G401 (cell line): ENCODE measurements at places on chromosomes 7 and 10. TPM values are rescaled to one million over a fixed set of nuclear protein-coding genes. Genes with fewer than 3 reads are reported as not detected.

DNA sequence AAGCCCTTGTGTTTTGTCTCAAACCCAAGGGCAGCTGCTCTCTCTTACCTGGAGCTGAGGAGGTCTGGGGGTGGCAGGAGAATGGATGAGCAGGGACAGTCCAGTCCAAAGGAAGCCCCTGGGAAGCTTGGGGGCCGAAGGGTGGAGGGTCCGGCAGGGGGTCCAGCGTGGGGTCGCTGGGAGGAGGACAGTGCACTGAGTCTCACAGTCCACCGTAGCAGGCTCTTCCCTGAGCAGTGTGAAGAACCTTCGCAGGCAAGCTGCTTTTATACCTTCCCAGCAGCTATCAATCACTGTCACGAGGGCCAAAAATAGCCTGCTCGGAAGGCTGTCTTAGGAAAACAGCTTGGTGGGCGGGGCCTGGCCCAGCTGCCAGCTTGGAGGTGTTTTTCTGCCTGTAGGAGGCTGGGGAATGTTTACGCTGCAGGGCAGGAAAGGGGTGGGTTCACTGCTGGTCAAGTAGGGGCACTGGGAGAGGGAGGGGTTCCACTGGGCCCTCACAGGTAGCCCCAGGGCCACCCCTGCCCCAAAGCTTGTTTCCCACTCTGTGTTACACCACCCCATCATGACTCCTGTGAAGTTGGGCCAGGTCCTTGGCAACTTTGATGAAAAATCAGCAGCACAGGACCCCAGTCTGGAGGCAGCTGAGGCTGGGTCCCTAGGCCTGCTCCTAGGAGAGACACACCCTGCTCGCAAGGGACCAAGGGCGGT lies at the start of gene DEPP1:
Gene DEPP1 (minus strand): TSS at position 240 of the 711 bp plus-strand sequence. CDS start 779 bp downstream, outside the sequence.
- DNase-seq = peak; percentile 99

DNA sequence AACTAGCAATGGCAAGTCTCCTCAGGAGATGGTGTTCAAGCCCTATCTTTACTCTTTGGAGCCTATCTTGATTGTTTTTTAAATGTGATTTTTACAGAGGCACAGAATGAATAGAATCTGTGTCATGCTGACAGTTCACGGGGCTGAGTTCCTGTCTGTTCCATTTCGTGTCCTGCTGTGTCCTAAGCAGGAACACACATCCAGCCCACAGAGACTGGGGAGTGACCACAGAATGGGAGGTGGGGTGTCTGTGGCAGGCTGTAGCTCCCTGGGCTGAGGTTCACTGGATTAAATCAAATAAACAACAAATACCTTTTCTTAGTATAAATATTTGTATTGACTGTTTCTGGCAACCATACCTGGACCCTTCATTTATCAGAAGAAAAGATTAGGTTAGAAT lies 73.4 kb upstream of the CARD11 start:
- DNase-seq = no peak

DNA sequence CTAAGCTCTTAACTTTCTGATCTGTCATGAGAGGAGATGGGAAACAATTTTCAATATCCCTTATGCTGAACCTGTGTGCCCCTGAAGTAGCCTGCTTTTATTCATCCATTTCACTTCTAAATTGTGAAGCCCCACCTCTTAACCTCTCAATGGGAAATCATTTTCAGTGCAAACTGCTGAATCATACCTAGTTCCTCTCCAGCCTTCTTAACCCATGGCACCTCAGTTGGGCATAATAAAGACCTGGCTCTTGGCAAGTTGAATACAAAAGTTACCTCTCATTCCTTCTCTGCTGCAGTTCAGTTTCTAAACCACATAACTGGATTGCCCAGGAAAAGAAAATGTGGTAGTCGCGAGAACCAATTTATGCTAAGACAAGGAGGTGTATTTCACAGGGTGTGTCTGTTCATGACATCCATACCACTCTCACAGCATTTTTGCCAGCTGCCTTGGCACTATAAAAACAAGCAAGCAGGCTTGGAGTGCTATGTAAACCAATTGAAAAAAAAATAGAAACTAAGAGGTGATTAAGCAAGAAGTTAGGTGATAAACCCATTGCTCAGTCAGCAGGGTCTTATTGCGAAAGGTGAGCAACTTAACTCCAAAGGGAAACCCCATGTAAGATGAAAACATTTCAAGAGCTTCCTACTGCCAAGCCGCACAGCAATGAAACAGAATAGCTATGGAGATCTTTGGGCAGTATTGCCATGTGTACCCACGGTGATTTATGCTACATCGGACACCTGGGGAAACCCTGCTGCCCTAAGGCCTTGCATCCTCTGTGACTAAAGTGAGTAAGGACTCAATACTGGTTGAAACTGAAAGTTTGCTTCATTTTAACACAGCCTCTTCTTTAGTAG lies 57.0 kb upstream of the DKK1 start:
- DNase-seq = no peak

- DNase-seq = peak; percentile 95
Observed at GRCh38 chr7:5425507-5426225, 2.0 kb upstream of the TNRC18 start.

- no peak for DNase-seq
Observed at GRCh38 chr10:20265146-20265545, 448.9 kb downstream of the PLXDC2 start.

Gene EGR2
- total RNA-seq = not detected in 2 replicates

DNA sequence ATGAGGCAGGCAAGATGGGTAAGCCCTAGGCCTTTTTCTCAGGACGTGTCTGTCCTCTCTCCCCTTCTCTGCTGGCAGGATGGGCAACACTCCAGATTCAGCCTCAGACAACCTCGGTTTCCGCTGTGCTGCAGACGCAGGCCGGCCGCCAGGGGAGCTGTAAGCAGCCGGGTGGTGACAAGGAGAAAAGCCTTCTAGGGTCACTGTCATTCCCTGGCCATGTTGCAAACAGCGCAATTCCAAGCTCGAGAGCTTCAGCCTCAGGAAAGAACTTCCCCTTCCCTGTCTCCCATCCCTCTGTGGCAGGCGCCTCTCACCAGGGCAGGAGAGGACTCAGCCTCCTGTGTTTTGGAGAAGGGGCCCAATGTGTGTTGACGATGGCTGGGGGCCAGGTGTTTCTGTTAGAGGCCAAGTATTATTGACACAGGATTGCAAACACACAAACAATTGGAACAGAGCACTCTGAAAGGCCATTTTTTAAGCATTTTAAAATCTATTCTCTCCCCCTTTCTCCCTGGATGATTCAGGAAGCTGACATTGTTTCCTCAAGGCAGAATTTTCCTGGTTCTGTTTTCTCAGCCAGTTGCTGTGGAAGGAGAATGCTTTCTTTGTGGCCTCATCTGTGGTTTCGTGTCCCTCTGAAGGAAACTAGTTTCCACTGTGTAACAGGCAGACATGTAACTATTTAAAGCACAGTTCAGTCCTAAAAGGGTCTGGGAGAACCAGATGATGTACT lies 13.1 kb downstream of the PHKG1 start:
- peak; percentile 93 for DNase-seq

DNA sequence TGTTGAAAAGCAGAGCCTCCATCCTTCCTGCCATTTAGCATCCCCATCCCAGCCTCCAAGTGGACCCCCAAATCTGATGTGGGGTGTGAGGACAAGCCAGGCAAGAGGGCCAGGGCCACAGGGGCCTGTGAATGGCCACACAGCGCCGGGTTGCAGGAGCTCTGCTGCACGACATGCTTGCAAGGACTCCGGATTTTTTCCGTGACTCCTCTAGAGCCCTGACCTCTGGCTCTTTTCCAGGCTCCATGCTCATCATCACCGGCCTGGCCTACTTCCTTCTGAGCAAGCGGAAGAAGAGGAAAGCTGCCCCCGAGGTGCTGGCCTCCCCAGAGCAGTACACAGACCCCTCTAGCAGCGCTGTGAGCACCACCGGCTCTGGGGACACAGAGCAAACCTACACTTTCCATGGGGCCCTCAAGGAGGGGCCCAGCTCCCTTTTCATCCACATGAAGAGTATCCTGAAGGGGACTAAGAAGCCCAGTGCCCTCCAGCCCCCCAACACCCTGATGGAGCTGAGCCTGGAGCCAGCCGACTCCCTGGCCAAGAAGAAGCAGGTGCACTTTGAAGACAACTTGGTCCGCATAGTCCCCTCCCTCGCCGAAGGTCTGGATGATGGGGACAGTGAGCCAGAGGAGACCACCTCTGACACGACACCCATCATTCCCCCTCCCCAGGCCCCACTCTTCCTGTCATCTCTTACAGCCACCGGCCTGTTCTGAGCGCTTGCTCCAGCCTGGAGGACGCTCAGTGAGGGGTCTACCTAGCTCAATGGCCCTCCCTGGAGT lies 23.5 kb downstream of the TMEM72 start:
- no peak for DNase-seq

Gene CFAP58
- total RNA-seq = 0.37 and 2.0 TPM in 2 replicates

GRCh38 chr7:12504149-12504548 lies 66.4 kb upstream of the SCIN start:
- no peak for DNase-seq

GRCh38 chr10:33391611-33392465 lies 57.4 kb upstream of the NRP1 start:
- DNase-seq = no peak

Gene OR6V1
- total RNA-seq = not detected in 2 replicates

DNA sequence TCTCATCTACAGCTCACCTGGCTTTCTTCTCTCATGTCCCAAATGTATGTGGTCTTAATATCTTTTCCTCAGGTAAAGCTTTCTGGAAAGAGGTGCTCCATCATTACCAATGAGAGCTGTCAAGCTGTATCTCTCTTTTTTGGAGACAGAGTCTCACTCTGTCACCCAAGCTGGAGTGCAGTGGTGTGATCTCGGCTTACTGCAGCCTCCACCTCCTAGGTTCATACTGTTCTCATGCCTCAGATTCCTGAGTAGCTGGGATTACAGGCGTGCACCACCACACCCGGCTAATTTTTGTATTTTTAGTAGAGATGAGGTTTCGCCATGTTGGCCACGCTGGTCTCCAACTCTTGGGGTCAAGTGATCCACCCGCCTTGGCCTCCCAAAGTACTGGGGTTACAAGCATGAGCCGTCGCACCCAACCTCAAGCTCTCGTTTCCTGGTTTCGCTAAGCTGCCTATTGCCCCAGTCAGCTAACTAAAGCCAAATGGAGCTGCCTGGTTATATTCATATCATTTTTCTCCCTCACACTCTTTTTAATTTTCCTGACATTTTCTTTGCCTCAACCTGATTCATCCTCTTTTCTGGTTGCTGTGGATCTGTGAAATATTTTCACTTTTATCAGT lies 60.5 kb downstream of the SUFU start:
- DNase-seq = no peak

Gene UNCX
- total RNA-seq = 0.10 and 0.25 TPM in 2 replicates
